ENCODE measurements at places on chromosomes 3 and 15.

GRCh38 chr15:62488387-62488786, 323.3 kb upstream of the C2CD4B start:
- peaks cover 26% of the 10 kb centered on the region for H3K4me1 ChIP-seq
- no peaks in the 10 kb centered on the region for H3K27me3 ChIP-seq
- H3K4me3 ChIP-seq = no peak overlapping the region
- DNase-seq = no peak
- H3K27ac ChIP-seq = no peak overlapping the region
- H3K36me3 ChIP-seq = no peaks in the 10 kb centered on the region

- H3K36me3 ChIP-seq = no peaks in the 10 kb centered on the region
- no peaks in the 10 kb centered on the region for H3K27me3 ChIP-seq
- H3K4me1 ChIP-seq = no peaks in the 10 kb centered on the region
- no peak overlapping the region for H3K4me3 ChIP-seq
- H3K27ac ChIP-seq = no peak overlapping the region
Measured at GRCh38 chr15:63463036-63463435, 41.4 kb upstream of the USP3 start.

DNA sequence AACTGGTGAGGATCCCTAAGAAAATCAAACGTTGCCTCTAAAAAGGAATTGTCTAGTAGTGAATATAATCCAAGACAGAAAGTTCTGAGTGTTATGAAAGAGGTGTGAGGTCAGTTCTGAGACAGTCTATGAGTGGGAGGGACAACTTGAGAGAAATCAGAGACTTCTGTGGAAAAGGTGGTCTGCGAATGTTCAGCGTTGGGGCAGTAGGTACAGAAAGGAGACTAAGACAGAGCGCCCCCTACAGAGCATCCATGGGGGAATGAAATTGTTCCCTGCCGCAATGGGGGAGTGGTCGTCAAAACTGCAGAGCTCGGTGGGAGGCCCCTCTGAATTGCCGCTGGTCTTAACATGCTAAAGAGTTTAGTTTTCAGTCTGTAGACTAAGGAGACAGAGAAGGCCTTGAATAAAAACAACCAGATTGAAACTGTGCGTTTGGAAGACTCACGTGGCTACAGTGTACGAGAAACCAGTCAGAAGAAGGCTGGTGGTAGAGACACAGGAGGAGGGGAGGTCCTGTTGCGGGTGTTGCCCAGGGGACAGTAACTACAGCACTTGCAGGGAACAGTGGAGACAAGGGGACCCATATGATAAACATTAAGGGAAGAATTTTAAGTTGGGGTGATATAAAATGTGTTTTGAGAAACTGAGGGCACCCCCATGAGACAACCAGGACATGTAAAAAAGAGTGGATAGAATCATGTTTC, 6.9 kb downstream of the TNIK start:
- no peaks in the 10 kb centered on the region for H3K27me3 ChIP-seq
- no peak for DNase-seq
- H3K27ac ChIP-seq = peak overlapping the region; percentile 4
- no peak overlapping the region for H3K4me3 ChIP-seq
- H3K36me3 ChIP-seq = no peaks in the 10 kb centered on the region
- peaks cover 28% of the 10 kb centered on the region for H3K4me1 ChIP-seq

DNA sequence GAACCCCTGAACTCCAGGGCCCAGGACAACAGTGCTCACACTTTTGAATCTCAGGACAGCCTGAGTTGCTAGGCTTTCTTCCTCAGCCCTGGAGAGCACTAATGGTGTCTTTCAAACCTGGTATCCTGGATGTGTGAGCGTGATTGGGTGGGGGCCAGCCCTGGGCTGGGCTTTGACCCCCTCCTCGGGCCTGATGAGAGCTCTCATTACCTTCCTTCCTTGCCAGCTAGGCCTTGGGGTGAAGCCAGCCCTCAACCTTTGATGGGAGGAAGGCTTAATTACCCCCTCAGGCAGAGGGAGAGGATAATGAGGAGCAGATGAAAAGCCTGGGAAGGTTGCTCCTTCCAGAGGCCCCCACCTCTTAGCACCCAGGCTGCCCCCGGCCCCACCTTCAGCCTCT, 31.1 kb upstream of the INSYN1 start:
- H3K4me1 ChIP-seq = peaks cover 13% of the 10 kb centered on the region
- no peaks in the 10 kb centered on the region for H3K27me3 ChIP-seq
- H3K36me3 ChIP-seq = no peaks in the 10 kb centered on the region
- DNase-seq = no peak
- no peak overlapping the region for H3K4me3 ChIP-seq

All from cardiac muscle cell (in vitro differentiated cells and primary cell).